SK-MEL-5 (cell line): ENCODE measurements at places on chromosomes 6 and 20. TPM values are rescaled to one million over a fixed set of nuclear protein-coding genes. Genes with fewer than 3 reads are reported as not detected.

The LST1 gene
- not detected in 2 replicates for total RNA-seq

The CRISP3 gene
- total RNA-seq = not detected in 2 replicates

The SIRPB1 gene
- total RNA-seq = 0.98 and 1.8 TPM in 2 replicates

The C6orf15 gene
- not detected in 2 replicates for total RNA-seq

The SLC24A3 gene
- total RNA-seq = not detected in 2 replicates

The IGF2R gene
- 63.4 and 87.5 TPM in 2 replicates for total RNA-seq

The PCK1 gene
- total RNA-seq = 0.32 TPM in 1 of 2 replicates, not detected in the other

The PHACTR3 gene
- not detected in 2 replicates for total RNA-seq

The TFAP2D gene
- total RNA-seq = not detected in 2 replicates

The FAM217A gene
- not detected in 2 replicates for total RNA-seq

The AGER gene
- total RNA-seq = 0.35 and 0.85 TPM in 2 replicates

The SIGLEC1 gene
- not detected in 2 replicates for total RNA-seq

The FILIP1 gene
- total RNA-seq = 0.03 TPM in 1 of 2 replicates, not detected in the other

The MAS1 gene
- total RNA-seq = not detected in 2 replicates

The MAP3K5 gene
- total RNA-seq = 0.55 and 0.75 TPM in 2 replicates
